ENCODE measurements at places on chromosomes 5 and 9. TPM values are rescaled to one million over a fixed set of nuclear protein-coding genes. Genes with fewer than 3 reads are reported as not detected.
A peak's percentile ranks its signal among the peaks of the same experiment; 100 is the strongest.

- DNase-seq, result no peak
Measured at GRCh38 chr5:32074401-32074800, 99.7 kb downstream of the GOLPH3 start.

P4HA2 gene
- total RNA-seq, result 103 TPM

DNA sequence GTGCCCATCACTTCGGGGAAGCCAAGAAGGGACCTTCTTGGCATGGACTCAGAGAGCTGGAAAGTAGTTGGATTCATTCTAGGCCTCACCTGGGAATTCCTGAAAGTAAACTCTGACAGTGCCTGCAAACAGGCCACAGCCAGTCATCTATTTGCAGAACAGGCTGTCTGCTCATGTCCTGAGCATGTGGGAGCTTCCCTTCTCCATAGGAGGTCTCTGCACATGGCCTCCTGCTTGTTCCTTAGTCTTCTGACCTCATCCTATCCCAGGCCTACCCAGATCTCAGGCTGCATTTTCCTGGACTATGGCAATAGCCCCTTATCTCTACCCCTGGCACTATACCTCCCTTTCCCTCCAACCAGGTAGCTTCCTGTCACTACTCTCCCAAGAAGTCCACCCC is 67.2 kb upstream of the FSTL4 start:
- DNase-seq, result no peak

GRCh38 chr9:68522954-68523353 is 17.7 kb downstream of the TMEM252 start:
- DNase-seq, result no peak

GPR21 gene
- 1.5 TPM for total RNA-seq

GRCh38 chr9:112866662-112867274 is 23.9 kb downstream of the SLC46A2 start:
- peak; percentile 48 for DNase-seq

- DNase-seq, result no peak
Measured at GRCh38 chr5:1201327-1202025, at the start of gene SLC6A19. Gene SLC6A19, plus strand, starts transcription at chr5:1201595. Its CDS starts 56 bp downstream, at chr5:1201651.

DNA sequence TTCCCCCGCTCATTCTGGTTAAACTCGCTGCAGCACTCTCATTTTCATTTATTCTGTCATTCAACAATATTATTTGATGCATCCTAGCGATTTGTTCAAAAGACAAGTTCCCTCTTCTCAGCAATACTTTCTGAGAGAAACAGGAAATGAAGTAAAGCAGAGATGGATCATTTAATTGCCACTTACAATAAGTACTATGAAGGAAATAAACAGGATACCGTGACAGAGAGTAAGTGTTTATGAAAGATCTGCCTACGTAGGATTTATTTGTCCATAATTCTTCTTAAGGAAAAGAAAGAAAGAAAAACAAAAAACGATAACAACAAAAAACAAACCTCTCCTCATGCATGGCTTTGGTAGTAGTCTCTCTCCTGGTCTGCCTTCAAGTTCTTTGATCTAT is 406.8 kb upstream of the ZNF608 start:
- no peak for DNase-seq

IFNA17 gene
- not detected for total RNA-seq

- no peak for DNase-seq
Measured at GRCh38 chr9:125902831-125903512, 155.8 kb downstream of the PBX3 start.

DNA sequence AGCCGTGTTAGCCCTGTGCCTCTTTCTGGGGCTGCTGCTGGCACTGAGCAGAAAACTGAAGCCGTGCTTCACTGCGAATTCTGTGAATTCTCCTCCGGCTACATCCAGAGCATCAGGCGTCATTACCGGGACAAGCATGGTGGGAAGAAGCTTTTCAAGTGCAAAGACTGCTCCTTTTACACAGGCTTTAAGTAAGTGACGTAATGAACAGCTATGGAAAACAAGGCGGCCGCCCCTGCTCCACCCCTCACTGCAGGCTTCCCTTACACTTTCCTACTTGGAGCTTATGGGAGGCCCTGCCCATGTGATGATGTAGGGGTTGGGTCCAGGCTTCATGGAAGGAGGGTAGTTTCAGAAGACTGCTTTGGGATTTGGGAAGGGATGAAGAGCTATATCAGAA is 109.1 kb downstream of the ZNF462 start:
- no peak for DNase-seq

DNA sequence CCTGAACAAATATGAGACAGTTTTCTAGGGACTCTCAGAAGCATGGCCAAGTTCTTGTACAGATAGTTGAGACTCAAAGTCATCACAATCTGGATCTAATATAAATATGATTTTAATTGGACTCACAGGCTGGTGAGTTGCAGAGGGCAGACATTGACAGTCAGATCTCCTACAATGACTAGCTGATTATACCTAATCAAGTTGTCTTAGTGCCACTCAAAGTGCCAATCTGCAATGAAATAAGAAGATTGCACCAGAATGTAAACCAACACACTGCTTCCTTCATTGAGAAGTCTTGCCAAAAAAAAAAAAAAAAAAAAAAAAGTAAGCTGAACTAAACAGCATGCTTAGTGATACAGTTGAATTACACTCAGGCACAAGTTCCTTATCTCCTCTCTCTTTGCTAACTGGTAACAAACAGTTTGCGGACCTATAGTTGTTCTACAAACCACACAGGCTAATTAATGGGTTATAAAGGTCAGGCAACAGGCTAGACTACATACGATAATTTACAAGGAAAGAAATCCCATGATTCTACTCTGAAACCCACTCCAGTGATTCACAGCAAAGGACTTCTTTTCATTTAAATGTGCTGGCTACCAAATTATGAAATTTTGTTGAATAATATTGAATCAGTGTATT is 107.3 kb upstream of the NIPBL start:
- no peak for DNase-seq

DNA sequence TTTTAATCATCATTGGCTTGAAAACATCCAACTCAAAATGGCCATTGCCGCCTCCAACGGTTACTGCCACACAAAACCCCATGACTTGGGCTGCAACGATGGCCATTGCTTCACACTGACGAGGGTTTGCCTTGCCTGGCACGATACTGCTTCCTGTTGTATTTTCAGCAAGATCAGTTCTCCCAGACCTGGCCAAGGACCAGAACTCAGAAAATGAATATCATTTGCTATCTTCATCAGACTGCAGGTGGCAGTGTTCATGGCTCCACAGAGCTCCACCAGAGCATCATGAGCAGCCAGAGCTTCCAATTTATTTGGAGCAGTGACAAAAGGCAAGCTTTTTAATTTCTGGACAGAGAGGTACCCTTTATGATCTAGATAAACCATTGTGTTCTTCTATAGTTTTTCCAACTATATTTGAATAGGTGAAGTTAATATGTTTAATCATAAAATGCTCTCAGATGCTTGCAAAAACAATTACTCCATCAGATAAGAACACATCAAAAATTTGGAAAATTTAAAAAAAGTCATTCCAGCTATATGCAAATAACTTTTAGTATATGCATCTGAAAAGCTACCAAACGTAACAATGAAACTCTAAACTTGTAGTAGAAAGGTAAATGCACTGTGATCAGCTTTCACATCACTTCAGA is 10.4 kb downstream of the AMACR start:
- DNase-seq, result peak; percentile 74

- DNase-seq, result no peak
Measured at GRCh38 chr5:6454628-6455053, 6.0 kb downstream of the UBE2QL1 start.

DNA sequence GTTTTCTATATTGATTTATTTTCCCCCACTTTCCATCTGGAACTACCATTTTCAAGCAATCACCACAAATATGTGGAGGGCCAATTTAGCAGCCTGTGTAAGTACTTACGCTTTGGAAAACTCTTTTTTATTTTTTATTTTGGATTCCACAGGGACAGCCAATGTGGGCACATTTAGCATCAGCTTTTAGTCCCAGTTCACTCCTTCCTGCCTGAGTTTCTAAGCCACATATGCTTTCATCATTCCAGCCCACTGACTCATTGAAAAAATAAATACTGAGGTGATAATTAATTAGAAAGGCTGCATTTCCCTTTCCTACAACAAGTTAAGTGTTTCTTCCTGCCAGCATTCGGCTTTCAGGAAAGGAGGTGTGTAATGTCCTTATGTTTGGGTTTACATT is 76.8 kb downstream of the TMEM167A start:
- no peak for DNase-seq

TPPP gene
- total RNA-seq, result 0.50 TPM

- DNase-seq, result peak; percentile 92
Measured at GRCh38 chr5:75053304-75054133, 1.2 kb upstream of the GCNT4 start.

- DNase-seq, result peak; percentile 30
Measured at GRCh38 chr9:126558051-126558665, 55.6 kb upstream of the LMX1B start.

AFAP1L1 gene
- total RNA-seq, result 23.2 TPM

- peak; percentile 92 for DNase-seq
Measured at GRCh38 chr5:66882606-66883227, 286.5 kb downstream of the MAST4 start.

DNA sequence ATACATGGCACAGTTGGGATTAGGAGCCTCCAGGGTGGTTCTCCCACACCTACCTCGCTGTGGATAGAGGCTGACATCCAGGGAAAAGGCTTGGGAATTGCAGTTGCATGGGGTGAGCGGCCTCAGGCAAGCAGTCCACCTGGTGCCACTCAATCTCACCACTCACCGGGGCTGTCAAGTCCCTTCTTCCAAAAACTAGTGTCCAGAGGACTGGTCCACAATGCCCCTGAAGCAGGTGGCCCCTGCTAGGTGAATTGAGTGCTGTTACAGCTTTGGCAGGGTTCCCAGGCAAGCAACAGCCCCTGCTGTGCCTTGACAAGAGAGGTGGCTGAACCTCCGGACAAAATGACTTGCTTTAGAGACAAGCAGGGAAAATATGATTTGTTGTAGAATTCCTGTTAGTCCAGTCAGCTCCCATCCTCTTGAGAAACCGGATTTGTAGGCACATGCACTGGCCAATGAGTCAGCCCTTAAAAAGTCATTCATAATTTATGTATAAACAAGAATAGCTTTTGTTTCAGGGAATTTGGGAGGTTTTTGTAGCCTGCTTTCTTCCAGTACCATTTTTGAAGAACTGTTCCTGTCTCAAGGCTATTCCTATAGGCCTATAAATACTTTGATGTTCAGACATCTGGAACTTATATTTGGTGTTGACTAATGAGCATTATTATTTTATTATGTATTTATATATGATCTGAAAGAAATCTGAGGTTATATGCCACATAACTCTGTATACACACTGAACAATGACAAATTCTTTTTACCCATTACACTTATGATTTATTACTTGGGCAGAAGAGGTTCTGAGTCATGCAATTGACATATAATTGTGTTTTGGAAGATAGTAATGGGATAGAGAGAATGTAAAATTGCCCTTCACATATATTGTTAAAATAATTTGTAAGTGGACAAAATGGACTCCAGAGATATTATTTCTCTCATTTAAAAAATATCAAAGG is 411.1 kb downstream of the ACTL7B start:
- peak; percentile 91 for DNase-seq

DNA sequence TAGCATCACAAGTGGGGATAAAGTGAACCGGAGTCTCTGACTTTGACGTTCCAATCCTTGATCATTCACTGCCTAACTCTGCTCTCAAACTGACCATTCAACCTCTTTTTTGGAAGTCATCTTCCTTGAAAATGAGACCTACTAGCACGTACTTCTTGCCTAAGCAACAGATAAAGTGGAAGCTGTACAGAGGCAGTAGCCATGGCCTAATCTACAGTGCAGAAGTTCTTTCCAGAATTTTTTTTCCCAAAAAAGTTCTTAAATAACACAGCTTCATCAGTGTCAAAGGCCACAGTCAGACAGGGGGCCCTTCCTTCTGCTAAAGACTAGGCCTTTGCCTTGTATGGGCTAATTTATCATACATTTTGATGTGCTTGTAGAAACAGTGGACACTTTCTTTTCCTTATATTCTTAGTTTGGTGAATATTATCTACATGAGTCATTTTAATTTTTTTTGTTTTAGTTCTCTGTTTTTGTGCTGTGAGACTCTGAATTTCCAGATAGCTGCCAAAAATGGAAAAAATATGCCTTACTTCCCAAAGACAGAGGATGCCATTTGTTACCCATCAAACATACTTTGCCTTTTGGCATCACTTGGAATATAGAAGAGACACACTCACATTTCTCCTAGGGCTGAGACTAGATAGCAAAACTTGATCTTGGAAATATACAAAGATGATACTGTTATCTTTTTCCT is 96.3 kb upstream of the VCAN start:
- no peak for DNase-seq

DNA sequence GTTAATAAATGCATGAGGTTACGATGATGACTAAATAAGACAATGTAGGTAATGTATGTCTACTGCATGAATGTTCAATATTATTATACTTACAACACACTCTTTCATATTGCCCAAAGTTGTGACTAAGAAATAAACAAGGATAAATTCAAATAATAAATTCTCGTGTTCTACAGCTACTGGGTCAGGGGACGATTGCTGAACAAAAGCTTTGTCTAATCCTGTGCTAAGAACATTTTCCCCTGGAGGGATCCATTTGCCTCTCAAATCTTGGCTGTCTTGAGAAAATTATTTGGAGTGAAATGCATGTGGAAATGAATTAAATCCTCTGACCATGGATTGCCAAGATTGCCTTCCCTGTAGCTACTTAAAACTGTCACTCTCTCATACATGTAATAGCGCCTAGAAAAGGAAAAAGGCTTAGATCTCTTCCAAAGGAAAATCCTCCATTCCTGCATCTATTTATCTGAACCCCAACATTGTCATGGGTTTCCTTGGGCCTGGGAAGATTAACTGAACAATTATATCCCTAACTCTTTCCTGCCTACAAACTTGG is 893.8 kb upstream of the ACO1 start:
- DNase-seq, result no peak

CD180 gene
- 0.17 TPM for total RNA-seq

BTNL8 gene
- not detected for total RNA-seq

DNA sequence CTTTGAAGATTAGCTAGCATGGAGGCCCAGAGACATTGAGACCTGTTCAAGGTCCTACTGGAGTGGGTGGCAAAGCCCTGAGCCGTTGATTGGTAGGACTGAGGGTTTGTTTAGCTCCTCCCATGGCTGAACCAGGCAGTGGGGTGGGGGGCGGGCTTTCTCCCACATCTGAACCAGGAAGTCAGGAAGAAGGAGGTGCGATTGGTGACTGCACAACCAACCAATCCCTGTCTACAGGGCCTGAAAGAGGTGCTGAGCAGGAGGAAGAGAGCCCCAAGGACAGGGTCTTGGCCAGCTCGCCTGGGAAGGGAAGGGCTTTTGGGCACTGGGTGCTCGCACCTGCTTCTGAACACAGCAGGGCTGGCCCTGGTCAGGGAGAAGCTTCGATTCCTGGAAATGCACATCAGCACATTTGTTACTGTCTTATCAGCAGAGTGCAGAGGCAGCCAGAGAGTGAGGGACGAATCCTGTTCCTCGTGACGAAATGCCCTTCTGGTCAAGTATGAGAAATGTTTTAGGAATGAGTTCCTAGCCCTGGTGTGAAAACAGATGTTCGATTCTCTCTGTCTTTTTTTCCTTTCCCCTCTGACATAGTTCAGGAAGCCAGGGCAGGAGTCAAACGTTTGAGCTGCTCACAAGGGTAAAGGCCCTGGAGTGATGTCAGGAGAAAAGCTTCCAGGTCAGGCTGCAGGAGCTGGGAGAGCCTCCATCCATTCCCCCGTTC is 294.8 kb upstream of the KLF4 start:
- peak; percentile 5 for DNase-seq

PTPRD gene
- 0.33 TPM for total RNA-seq

CATSPER3 gene
- total RNA-seq, result not detected

All from mammary epithelial cell (primary cell).